ENCODE measurements at places on chromosomes 11 and 22. TPM values are rescaled to one million over a fixed set of nuclear protein-coding genes. Genes with fewer than 3 reads are reported as not detected.

DNA sequence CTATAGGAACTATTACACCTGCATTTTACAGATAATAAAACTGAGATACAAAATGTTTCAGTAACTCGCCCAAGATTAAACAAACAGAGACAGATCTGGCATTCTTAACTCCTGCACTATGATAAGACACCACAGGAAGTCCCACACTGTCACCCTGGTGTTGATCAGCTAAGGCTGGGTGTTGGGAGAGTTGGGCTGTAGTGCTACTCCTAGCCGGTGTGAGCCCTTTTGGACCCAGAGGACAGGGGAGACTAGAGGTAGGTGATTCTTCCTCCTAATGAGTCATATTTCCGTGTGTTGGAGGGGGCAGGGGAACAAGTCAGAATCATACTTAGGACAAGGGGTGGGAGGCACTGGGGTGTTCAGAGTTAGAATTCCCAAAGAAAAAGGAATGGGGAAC is 353.2 kb upstream of the TENM4 start:
- DNase-seq: no peak

GRCh38 chr11:115617767-115618166 is 113.6 kb upstream of the CADM1 start:
- DNase-seq: peak; percentile 65

- no peak for DNase-seq
These were observed at the start of gene MN1 for GRCh38 chr22:27801616-27802345. Gene MN1, minus strand, starts transcription at chr22:27801756. Its CDS starts 1,213 bp downstream, at chr22:27800543.

CCDC89 gene
- 0.26 TPM for total RNA-seq

GRCh38 chr11:68457898-68458249 is 2.7 kb upstream of the PPP6R3 start:
- no peak for DNase-seq

- DNase-seq: no peak
These were observed 8.4 kb downstream of the LZTR1 start for GRCh38 chr22:20990184-20991180.

- DNase-seq: peak; percentile 34
These were observed 1.4 kb upstream of the RDX start for GRCh38 chr11:110297726-110298300.

- peak; percentile 27 for DNase-seq
These were observed 603.7 kb downstream of the TBC1D22A start for GRCh38 chr22:47366026-47366767.

MS4A14 gene
- total RNA-seq: not detected
